ENCODE measurements at places on chromosomes 16 and 17. TPM values are rescaled to one million over a fixed set of nuclear protein-coding genes. Genes with fewer than 3 reads are reported as not detected.

- no peak overlapping the region for H3K27ac ChIP-seq
- no peak overlapping the region for H3K4me3 ChIP-seq
- peaks cover 14% of the 10 kb centered on the region for H3K36me3 ChIP-seq
- peaks cover 12% of the 10 kb centered on the region for H3K27me3 ChIP-seq
- DNase-seq: no peak
Measured at GRCh38 chr17:16348586-16348985, 4.7 kb downstream of the CENPV start.

DNA sequence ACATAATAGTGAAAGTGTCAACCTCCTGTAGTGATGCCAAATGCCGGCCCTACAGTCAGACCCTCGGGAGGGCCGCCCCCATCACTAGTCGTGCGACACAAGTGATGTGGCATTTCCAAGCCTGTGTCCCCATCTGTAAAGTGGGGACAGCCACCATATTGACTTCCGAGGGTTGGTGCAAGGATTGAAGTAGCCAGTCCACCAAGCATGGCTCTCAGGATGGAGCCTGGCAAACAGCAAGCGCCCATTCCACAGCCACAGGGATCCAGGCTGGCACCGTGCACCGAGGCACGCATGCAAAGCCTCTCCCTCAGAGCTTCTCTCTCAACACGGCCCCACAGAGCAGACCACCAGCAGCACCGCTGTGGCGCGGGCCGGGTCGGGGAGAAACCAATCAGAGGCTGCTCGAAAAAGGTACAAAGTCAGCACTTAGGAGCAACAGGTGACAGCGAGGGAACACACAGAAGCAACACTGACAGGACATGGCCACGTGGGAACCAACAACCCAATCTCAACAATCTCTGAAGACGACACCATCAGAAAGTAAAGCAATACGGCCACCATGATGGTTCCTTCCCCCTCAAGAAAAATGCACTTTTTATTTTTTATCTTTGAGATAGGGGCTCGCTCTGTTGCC, 20.6 kb downstream of the ZCCHC14 start:
- H3K27ac ChIP-seq: no peak overlapping the region
- no peak overlapping the region for H3K4me3 ChIP-seq
- no peak for DNase-seq
- H3K4me1 ChIP-seq: peaks cover 76% of the 10 kb centered on the region
- H3K36me3 ChIP-seq: no peaks in the 10 kb centered on the region

DNA sequence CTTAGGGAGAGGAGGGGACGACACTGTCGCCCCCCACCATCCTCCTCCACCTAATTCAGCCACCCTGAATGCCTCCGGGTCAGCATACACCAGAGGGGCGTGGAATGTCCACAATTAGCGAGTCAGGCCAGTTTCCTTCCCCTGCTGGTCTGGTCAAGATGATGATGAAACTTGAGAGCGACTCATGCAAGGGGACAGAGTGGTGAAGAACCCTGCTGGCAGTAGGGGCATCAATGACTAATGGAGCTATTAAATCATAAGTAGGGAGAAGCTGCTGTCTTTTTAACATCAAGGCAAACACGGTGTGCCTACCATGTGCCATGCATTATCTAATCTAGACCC, 7.2 kb downstream of the SPACA3 start:
- peaks cover 14% of the 10 kb centered on the region for H3K27me3 ChIP-seq
- no peak overlapping the region for H3K27ac ChIP-seq
- DNase-seq: no peak
- no peak overlapping the region for H3K4me3 ChIP-seq

DNA sequence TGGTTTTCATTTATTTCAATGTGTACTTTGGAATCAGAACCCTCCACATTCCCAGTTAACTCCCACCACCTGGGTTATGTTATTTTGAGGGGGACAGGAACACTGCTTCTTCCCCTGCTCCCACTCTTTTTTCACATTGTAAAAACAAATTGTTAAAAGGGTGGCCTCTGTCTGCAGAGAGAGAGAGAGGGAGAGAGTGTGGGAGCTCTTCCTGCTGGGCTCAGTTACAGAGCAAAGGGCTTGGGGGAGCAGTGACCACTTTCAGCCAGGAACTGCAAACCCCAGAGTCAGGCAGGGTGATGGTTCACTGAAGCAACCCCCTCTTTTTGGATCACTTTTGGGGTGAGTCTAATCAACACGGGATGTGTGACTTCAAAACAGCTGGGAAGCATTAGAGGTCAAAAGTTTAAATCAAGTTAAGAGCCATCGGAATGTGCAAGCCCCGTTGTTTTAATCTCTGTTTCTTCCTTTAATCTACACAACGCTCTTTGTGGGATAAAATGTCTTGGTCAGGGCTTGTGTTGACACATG, 577.0 kb upstream of the CDH11 start:
- H3K36me3 ChIP-seq: no peaks in the 10 kb centered on the region
- no peak overlapping the region for H3K4me3 ChIP-seq
- H3K27ac ChIP-seq: no peak overlapping the region
- no peaks in the 10 kb centered on the region for H3K27me3 ChIP-seq
- no peak for DNase-seq

- DNase-seq: no peak
- peaks cover 51% of the 10 kb centered on the region for H3K36me3 ChIP-seq
- H3K27ac ChIP-seq: peak overlapping the region; percentile 85
Measured at GRCh38 chr17:81916234-81917001, 1.6 kb downstream of the SIRT7 start.

GRCh38 chr17:77735566-77736198, 222.8 kb upstream of the TNRC6C start:
- H3K27me3 ChIP-seq: peaks cover 26% of the 10 kb centered on the region
- DNase-seq: no peak
- no peaks in the 10 kb centered on the region for H3K36me3 ChIP-seq
- H3K4me3 ChIP-seq: no peak overlapping the region
- H3K27ac ChIP-seq: peak overlapping the region; percentile 61
- peaks cover 37% of the 10 kb centered on the region for H3K4me1 ChIP-seq

DNA sequence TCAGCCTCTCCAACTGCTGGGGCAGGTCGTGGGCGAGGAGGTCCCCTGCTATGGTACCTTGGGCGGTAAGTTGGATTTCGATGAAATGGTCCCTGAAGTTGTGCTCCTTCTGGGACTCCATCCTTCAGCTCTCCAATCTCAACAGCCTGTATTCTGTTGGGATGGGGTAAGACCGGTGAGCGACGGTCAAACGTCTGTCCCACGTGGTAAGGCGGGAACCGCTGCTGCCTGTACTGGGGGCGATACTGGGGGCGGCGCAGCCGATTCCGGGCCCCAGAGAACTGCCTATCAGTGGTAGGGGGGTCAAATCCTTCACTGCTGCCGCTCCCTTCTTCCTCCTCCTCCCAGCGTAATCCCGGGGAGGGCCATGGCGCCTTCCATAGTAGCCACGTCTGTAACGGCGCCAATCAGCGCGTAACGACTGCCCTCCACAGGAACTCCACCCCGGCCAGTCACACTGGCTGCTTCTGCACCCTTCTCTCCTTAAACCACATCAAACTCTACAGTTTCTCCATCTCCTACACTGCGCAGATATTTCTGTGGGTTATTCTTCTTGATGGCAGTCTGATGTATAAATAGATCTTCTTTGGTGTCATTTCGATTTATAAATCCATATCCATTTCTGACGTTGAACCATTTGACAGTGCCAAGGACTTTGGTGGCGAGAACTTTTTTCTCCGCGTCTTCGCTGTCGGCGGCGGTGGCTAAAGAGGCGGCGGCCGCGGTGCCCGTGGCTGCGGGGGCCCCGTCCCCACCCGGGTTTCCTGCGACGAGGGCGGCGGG, 41.1 kb downstream of the AHSP start:
- no peak overlapping the region for H3K27ac ChIP-seq
- H3K4me1 ChIP-seq: peaks cover 7% of the 10 kb centered on the region
- DNase-seq: no peak
- H3K36me3 ChIP-seq: no peaks in the 10 kb centered on the region
- H3K4me3 ChIP-seq: peak overlapping the region; percentile 33
- peaks cover 38% of the 10 kb centered on the region for H3K27me3 ChIP-seq

DNA sequence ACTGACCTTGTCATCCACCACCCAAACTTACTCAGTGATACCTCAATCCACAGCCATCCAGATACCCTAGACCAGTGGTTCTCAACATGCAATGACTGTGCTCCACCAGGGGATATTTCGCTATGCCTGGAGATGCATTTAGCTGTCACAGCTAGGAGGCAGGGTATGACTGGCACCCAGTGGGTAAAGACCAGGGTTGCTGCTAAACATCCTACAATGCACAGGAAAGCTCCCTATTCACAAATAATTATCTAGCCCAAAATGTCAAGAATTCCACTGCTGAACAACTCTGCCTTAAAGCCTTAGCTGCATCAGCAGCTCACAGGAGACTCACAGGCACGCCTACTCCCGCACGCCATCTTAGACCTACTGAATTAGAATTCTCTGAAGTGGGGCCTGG, 212.6 kb downstream of the GRIN2A start:
- DNase-seq: no peak
- H3K4me1 ChIP-seq: no peaks in the 10 kb centered on the region
- H3K4me3 ChIP-seq: no peak overlapping the region
- H3K27ac ChIP-seq: no peak overlapping the region
- H3K36me3 ChIP-seq: no peaks in the 10 kb centered on the region

DNA sequence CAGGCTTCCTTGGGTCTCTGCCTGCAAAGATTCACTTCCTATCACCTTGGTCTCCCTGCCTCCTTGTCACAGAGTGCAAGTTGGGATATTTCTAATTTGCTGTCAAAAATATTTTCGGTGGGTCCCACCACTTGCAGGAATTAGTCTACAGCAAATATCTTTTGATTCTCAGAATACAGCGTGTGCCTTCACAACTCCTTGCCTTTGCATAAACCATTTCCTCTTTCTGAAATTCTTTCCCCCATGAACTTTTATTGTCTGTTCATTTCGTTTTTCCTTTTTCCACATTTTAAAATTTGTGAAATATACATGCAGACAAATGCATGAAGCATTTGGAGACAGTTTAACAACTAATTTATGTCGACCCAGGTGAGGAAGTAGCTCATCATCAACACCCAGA, 60.0 kb downstream of the HS3ST3B1 start:
- no peak overlapping the region for H3K27ac ChIP-seq
- H3K27me3 ChIP-seq: no peaks in the 10 kb centered on the region
- H3K4me1 ChIP-seq: no peaks in the 10 kb centered on the region
- no peak overlapping the region for H3K4me3 ChIP-seq

- no peaks in the 10 kb centered on the region for H3K27me3 ChIP-seq
- H3K27ac ChIP-seq: no peak overlapping the region
- H3K4me1 ChIP-seq: peaks cover 13% of the 10 kb centered on the region
- no peaks in the 10 kb centered on the region for H3K36me3 ChIP-seq
- H3K4me3 ChIP-seq: no peak overlapping the region
- DNase-seq: no peak
Measured at GRCh38 chr17:76148015-76148326, 6.9 kb upstream of the FOXJ1 start.

DNA sequence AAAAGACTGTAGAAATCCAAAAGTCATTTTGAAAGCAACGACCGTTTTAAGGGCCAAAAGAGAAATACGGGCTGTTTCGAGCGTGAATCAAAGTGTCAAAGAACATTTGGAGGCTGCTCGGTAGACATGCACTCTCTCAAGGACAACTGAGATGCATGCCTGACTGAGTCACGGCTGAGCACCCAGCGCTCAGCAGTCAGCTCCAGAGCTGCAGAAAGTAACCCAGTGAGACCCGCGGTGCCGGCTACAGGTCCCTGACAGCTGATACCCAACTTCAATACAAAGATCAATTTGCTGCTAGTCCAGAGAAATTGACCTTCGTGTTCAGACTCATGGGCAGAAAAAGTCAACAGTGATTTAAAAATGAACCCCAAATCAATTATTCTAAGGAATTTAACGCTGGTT, 214.9 kb downstream of the STX8 start:
- H3K4me3 ChIP-seq: no peak overlapping the region
- no peaks in the 10 kb centered on the region for H3K36me3 ChIP-seq
- H3K4me1 ChIP-seq: peaks cover 17% of the 10 kb centered on the region
- peak overlapping the region; percentile 53 for H3K27ac ChIP-seq

- no peaks in the 10 kb centered on the region for H3K36me3 ChIP-seq
- H3K4me3 ChIP-seq: no peak overlapping the region
- no peak overlapping the region for H3K27ac ChIP-seq
- H3K4me1 ChIP-seq: no peaks in the 10 kb centered on the region
- peaks cover 34% of the 10 kb centered on the region for H3K27me3 ChIP-seq
- no peak for DNase-seq
Measured at GRCh38 chr16:86381491-86381890, 128.8 kb upstream of the FOXF1 start.

DNA sequence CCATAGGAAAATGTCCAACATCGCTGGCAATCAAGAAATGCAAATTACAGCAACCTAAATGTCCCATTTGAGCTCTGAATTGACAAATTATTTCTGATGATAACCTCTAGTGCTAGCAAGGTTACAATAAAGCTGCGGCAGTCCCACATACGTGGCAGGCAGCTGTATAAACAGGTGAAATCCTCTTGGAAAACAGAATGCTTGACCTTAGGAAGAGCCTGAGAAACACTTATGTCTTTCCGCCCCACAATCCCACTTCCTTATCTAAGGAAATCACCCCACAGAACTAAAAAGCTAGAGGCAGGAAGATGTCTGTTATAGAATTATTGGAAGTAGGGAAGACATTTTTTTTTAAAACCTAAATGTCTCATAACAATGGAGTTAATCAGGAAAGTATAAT, 154.3 kb downstream of the KATNIP start:
- H3K27me3 ChIP-seq: no peaks in the 10 kb centered on the region
- no peak for DNase-seq
- no peak overlapping the region for H3K4me3 ChIP-seq
- no peak overlapping the region for H3K27ac ChIP-seq
- H3K36me3 ChIP-seq: peaks cover 38% of the 10 kb centered on the region

- peak overlapping the region; percentile 93 for H3K4me3 ChIP-seq
- H3K4me1 ChIP-seq: peaks cover 42% of the 10 kb centered on the region
- peaks cover 20% of the 10 kb centered on the region for H3K36me3 ChIP-seq
- DNase-seq: peak; percentile 94
- H3K27ac ChIP-seq: peak overlapping the region; percentile 93
Measured at GRCh38 chr16:30947859-30948666, 805 bp upstream of the ORAI3 start.

DNA sequence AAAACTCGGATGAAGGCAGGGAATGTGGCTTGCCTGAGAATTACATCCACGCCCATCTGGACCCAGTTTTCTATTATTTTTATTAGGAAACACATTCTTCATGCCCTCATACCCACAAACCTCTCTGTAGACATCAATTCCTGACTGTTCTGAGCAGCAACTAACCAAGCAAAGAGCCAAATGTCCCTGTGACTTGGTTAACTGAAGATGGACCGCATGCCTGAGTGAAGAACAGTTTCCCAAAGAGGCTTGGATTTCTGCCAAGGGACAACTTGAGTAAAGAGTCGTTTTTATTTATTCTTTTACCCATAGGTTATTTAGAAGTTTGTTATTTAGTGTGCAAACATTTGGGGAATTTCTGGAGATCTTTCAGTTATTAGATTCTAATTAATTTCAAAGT, 259.8 kb downstream of the GRIN2A start:
- DNase-seq: no peak
- H3K36me3 ChIP-seq: no peaks in the 10 kb centered on the region
- no peaks in the 10 kb centered on the region for H3K27me3 ChIP-seq
- no peak overlapping the region for H3K4me3 ChIP-seq
- H3K27ac ChIP-seq: no peak overlapping the region
- H3K4me1 ChIP-seq: no peaks in the 10 kb centered on the region

The WNK4 gene
- 1.1 TPM for total RNA-seq

The HOXB8 gene
- total RNA-seq: not detected

The AIPL1 gene
- total RNA-seq: not detected

The GPRC5B gene
- total RNA-seq: 7.8 TPM

The IRX3 gene
- total RNA-seq: 80.0 TPM

The WFDC1 gene
- 1.4 TPM for total RNA-seq

The SCRN2 gene
- 22.3 TPM for total RNA-seq

The TAT gene
- 2.0 TPM for total RNA-seq

The EPOP gene
- total RNA-seq: 0.80 TPM

The CCL16 gene
- not detected for total RNA-seq

The TMEM100 gene
- total RNA-seq: 2.9 TPM

The RNF222 gene
- total RNA-seq: 4.1 TPM
